ENCODE measurements at places on chromosomes 11 and 22. TPM values are rescaled to one million over a fixed set of nuclear protein-coding genes. Genes with fewer than 3 reads are reported as not detected.

KRTAP5-1 gene
- not detected for total RNA-seq

NTM gene
- 3.9 TPM for total RNA-seq

KDM4E gene
- not detected for total RNA-seq

OR5P2 gene
- total RNA-seq: not detected

THY1 gene
- 93.5 TPM for total RNA-seq

AMBRA1 gene
- 18.8 TPM for total RNA-seq

MS4A4A gene
- not detected for total RNA-seq

C11orf54 gene
- total RNA-seq: 28.8 TPM

Measured in cardiac ventricle fibroblast (primary cell).